ENCODE measurements at places on chromosomes 12 and 14.

DNA sequence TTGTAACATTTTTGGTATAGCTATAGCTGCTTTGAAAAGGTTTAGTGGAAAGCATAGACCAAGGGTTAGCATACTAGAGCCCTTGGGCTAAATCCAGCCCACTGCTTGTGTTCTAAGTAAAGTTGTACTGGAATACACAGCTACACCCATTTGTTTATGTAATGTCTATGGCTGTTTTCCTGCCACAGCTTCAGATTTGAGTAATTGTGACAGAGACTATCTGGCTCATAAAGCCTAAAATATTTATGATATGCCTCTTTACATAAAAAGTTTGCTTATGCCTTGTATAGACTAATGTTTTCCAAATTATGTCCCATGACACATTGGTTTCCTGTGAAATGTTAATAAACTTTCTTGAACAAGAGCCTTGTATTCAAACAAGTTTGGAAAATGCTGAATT, 234.8 kb upstream of the ATP2B1 start:
- no peak for DNase-seq

DNA sequence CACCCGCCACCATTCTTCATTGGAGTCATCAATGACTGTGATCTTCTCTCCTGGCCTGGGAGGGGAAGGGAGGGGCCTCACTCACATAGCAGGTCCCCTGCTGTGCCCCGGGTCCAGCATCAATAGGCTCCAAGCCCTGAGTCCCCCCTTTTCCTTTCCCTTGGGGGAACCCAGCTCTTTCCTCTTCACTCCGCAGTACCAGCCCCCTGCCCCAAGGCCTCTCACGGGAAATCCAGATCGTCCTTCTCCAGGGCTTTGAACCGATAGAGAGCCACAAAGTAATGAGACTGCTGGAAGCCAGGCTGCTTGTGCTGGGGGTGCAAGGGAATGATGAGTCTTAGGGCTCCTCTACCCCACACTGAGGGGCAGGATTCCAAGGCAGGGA, 6.7 kb downstream of the STAC3 start:
- no peak for DNase-seq

DNA sequence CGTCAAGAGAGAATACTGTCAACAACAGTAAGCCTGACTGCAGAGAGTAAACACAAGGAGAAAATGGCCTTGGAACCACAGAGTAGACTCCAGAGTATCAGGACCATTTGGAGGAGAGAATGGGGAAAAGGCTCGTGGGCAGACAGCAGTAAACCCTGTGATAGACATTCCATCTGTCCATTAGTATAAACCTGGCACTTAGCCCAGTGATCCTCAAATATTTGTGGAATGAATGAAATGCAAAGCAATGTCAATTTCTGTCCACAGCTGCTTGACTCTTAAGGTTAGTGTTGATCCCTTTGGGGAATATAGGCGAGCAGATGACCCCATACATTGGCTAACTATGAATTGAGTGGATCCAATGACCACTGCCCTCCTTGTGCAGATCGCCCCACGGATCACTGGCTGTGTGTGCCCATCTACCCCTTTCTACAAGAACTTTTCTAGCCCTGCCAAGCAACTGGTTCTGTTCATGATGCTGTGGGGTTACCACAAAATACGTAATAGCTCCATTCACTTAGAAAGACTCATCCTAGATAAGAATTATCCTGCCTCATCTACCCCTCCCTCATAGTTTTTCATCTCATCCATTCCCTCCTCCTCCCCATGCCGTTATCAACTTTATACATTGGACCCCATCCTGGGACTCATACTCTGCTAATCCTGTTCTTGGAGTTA, 846.8 kb downstream of the NRXN3 start:
- no peak for DNase-seq

DNA sequence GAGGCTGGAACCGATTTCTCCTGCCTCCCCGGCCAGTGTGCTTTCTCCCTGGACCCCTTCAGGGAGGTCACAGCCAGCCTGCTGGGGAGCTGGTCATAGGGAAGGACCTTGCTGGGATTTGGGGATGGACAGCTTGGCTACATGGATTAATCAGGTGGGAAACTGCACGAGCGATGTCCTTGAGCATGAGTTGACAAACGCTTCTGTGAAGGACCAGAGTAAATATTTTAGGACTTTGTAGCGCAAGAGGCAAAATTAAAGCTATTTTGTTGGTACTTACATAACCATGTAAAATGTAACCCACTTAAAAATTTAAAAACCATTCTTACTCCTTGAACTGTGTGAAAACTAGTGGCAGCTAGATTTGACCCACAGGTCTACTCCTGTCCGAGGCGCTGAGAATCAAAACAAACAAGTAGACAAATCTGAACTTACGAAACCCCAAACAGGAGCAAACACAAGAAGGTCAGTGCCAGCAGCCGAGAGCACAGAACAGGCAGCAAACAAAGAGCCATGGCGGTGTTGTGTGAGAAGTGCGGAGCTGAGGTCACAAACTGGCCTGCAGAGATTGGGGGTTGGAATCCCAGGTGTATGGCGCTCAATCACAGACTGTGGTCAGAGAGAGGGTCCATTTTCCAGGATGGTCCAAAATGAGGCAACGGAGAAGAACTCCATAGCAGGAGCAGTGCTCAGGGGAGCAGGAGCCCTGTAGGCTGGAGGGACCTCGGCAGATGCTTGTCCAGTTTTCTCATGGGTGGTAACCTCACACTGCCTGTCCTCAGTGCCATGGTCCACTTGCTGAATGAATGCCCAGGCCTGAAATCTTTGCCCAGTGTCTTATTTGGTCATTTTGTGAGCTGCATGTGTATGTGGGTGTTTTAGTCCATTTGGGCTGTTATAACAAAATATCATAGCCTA, 79.2 kb upstream of the CLMN start:
- no peak for DNase-seq

- no peak for DNase-seq
Measured at GRCh38 chr14:76495983-76496382, 120.0 kb downstream of the ESRRB start.

DNA sequence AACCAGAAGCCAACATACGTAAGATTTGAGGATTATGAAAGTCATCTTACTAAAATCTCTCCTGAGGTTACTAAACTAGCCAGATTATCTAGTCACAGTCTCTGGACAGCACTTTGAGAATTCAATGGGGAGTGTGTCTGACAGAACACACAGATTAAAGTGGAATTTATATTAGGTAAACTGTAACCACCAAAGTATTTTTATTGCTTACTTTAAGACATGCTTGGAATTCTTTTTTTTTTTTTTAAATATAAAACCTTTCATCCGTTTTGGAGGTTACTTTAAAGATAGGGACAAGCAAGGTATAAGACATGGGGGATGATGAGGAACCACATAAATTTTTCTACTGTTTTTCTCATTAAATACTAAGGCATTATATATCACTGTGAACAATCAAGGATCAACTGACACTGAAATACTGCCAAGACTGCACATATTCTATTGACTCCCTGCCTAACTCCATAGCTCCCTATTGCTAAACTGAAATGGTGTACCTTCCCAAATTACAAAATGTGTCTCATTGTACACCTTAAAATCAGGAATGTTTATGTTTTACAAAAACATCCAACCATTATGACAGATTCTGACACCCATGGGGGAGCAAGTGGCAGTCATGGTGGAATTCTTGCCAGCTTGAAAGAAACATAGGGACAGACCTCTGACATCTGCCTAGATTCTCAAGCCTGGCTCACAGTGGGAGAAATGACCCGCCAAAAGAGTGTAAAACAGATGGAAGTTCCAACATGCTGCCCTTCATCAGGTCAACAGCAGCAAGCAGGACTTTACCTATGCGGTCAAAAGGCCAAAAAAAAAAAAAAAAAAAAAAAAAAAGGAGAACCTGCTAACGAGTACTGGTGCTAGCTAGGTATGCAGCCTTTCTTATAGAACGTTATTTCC, 239.3 kb downstream of the MED13L start:
- DNase-seq = no peak

GRCh38 chr14:41986083-41986645, 379.5 kb downstream of the LRFN5 start:
- DNase-seq = no peak

- DNase-seq = no peak
Measured at GRCh38 chr14:68389943-68390342, 402.9 kb downstream of the ZFP36L1 start.

DNA sequence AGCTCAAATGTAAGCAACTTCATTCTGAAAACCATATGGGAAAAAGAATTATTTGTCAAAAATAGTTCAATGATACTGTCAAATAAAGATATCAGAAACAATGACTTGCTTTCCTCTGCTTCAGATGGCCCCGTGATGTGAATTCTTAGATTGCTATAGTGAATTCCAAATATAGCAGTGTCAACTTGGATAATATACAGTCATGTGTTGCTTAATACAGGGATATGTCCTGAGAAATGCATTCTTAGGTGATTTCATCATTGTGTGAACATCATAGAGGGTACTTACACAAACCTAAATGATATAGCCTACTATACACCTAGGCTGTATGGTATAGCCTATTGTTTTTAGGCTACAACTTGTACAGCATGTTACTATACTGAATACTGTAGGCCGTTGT, 108.7 kb upstream of the MIS18BP1 start:
- DNase-seq = no peak

- DNase-seq = no peak
Measured at GRCh38 chr12:48221645-48222044, 18.6 kb upstream of the OR10AD1 start.

- no peak for DNase-seq
Measured at GRCh38 chr12:88305254-88305890, 163.3 kb downstream of the TMTC3 start.

GRCh38 chr14:38567703-38568102, 311.8 kb upstream of the CLEC14A start:
- DNase-seq = no peak

DNA sequence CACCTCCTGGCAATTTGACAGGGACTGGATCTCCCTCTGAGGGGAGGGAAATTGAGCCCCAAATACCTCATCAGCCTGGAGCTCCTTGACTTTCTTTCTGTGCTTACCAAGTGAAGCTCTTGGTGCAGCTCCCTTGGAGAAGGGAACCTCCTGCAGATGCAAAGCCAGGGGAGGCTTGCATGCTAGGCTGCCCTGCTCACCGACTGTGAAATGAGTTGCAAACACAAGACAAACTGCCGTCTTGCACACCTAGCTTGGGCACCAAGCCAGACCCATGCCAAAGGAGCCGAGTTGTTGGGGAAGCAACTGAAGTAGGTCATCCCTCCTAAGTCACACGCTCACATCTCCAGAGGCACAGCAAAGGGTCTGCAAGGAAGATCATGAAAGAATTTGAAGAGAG, 95.2 kb downstream of the GTF2A1 start:
- no peak for DNase-seq

DNA sequence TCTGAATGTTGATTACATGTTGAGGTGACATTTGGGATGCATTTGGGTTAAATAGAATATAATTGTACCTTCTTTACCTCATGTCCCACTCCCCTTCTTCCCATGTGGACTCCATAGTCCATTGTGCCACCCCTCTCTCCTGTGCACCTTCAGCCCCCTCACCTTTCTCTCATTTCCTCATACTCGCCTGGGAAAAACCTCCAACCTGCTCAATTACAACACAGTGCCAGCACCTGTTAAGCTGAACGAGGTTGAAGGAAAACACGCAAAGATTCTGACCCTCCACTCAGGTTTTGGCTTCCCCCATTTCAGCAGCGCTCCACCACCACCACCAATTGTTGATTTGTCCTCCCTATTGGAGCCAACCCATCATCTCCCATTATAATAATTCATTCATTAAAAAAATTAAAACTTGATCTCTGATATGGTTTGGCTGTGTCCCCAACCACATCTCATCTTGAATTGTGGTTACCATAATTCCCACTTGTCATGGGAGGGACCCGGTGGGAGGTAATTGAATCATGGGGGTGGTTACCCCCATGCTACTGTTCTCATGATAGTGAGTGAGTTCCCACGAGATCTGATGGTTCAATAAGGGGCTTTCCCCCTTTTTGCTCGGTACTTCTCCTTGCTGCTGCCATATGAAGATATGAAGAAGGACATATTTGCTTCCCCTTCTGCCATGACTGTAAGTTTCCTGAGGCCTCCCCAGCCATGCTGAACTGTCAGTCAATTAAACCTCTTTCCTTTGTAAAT, 33.7 kb upstream of the PPP2R5C start:
- no peak for DNase-seq

- no peak for DNase-seq
Measured at GRCh38 chr14:77516126-77516525, 17.5 kb upstream of the ISM2 start.

DNA sequence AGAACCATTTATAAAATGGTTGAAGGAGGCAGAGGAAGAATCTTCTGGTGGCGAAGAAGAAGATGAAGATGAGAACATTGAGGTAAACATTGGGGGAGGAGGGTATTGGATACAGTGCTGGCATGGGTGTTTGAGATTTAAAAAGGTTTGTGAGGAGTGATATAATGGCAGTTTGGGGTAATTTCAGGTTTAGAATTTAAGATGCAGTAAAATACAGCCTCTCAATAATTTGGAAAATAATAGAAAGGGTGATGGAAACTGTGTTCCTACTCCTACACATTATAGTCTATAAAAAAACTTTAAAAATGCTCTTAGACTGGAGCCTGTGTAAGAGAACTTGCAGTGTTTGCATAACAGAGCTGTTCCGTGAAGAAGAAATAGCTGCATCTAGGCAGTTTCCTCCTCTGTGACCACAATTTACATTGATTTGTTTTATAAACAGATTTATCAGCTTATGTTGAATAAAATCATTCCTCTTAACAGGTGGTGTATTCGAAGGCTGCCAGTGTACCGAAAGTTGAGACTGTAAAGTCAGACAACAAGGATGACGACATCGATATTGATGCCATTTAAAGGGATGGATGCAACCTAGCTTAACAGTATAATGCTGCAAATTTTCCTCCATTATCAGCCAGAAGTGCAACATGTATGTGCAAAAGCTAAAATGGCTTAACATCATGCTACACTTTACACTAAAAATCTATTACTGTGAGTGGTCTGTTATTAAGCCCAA, 6.6 kb downstream of the EIF5 start:
- DNase-seq = no peak

DNA sequence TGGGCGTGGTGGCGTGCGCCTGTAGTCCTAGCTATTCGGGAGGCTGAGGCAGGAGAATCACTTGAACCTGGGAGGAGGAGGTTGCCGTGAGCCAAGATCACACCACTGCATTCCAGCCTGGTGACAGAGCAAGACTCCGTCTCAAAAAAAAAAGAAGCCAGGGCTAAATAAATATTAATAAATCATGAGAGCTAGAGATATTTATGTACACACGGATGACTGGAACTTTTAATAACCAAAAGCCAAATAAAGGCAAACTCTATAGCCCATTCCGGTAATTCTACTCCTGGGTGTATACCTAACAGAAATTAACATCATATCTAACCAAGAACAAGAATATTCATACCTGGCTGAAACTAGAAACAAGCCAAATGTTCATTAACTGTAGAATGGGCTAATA, 7.7 kb upstream of the TRAFD1 start:
- DNase-seq = no peak

DNA sequence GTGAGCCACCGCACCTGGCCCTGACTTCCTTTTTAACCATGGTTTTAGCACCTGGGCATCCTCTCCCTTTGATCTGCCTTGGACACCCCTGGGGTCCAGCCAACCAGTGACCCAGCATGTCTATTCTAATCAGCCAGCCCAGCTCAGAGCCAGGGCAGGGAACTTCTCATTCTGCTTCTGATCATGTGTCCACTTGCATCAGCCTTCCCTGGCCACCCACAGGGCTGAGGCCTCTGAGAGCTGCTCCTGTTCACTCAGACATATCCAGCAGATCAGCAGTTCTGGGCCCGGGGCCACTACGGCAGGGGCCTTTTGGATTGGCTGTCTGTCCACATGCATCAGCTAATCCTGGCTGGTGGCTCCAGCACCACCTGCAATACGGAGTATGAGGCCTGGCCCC, 117.9 kb upstream of the MAP1LC3B2 start:
- no peak for DNase-seq
